ENCODE measurements at places on chromosomes 3 and 15.

GRCh38 chr3:13023971-13024764, 49.1 kb downstream of the IQSEC1 start:
- DNase-seq, result no peak

- DNase-seq, result no peak
Measured at GRCh38 chr15:71730277-71731144, 79.8 kb upstream of the NR2E3 start.

DNA sequence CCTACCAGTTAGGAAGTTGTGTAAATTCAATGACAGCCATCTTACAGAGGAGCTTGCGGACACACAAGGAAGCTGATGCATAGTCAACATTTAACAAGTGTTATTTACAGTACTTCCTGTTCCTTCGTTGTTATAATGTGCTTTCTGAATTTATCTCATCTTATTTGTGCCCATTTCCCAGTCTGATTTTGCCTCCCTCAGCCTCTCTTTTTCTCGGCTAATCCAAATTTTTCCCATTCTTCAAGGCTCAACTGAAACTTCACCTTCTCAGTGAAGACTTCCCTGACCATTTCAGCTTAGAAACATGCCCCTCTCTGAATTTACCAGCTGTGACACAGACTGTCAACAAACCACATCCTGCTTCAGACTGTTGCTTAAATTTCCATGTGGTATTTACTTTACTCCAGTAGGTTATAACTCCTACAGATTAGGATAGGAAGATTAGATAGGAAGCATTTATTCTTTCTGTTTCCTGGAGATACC, 55.7 kb upstream of the CP start:
- DNase-seq, result no peak

DNA sequence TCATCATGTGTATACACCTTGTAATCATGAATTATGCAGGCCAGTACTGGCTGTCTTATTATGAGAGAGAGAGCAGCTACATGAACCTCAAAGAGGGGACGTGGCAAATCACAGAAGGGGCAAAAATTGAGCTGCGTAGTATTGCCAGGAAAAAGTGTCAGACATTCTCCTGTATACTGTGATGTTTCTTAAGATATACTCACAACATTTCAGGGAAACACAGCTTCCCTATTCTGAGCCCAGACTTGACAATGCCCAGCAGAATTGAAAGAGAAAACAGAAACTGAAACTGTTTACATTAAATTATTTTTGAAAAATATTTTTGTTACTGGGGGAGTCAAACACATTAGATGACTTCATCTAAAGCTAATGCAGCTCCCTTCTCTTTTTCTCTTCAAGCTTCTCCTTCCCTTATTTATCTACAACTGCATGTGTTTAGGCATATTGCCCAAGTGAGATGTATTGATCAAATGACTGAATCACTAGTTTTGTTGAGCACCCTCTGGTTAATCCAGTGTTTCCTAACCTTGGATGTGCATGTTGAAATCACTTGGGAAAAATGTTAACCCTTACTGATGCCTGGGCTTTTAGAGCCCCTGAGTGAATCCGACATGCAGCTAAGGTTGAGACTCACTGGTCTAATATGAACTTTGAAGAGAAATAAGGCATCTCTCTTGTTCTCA, 39.5 kb downstream of the CADPS start:
- DNase-seq, result no peak

- DNase-seq, result no peak
Measured at GRCh38 chr3:159824333-159824732, 164.3 kb upstream of the IL12A start.

DNA sequence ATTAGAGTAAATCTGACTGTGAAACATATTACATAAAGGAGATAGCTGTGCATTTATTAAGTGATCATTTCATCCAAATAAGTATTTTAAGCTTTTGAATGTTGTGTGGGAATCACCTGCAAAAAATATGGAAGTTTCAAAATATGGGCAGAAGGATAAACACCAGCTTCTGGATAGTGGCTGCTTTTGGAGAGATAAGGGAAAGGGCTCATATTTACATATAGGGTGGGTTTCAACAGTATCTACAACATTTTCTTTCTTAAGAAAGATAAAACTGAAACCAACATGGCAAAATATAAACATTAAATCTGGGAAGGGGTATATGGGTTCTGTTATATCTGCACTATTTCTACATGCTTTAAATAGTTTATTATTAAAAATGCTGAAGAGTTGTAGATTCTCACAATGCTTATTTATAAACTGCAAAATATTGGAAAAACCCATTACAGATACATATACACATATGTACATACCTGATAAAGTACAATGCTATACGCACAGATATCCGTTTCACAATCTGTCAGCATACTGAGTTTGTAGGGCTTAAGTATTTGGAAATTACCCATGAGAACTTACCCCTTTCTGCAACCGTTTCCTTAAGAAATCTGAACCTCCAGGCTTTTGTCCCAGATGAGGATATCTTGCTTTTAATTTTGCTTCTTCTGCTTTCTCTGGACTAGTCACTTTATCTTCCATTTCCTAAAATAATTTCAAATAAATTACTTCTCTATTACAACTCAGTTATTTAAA, 12.1 kb downstream of the ARPP19 start:
- no peak for DNase-seq

DNA sequence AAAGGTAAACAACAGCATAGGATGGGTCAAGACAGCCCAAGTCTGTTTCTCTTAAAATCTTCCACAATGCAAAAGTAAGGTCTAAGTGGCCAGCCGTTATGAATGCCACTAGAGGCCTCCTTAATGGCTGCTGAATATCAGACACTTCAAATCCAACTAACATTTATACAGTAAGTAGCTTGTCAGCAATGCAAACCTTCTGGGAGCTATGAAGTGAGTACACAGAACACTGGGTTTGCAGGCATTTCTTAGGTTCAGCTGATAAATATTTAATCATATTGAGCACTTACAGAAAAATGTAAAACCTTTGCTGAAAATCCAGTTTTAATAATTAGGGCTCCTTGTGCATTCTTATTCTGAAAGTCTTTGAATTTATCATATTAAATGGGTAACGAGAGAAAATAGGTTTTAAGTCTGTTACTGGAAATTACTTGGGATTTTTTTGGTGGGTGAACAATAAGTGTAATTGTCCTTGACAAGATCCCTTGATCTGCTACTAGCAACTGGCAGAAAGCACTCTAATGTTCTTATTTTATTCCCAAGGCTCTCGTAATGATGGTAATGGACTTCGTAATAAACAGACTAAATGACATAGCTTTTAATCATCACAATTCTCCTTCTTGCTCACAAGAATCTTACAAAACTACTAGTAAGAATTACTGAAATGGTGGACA, 141.7 kb upstream of the GPR149 start:
- no peak for DNase-seq

DNA sequence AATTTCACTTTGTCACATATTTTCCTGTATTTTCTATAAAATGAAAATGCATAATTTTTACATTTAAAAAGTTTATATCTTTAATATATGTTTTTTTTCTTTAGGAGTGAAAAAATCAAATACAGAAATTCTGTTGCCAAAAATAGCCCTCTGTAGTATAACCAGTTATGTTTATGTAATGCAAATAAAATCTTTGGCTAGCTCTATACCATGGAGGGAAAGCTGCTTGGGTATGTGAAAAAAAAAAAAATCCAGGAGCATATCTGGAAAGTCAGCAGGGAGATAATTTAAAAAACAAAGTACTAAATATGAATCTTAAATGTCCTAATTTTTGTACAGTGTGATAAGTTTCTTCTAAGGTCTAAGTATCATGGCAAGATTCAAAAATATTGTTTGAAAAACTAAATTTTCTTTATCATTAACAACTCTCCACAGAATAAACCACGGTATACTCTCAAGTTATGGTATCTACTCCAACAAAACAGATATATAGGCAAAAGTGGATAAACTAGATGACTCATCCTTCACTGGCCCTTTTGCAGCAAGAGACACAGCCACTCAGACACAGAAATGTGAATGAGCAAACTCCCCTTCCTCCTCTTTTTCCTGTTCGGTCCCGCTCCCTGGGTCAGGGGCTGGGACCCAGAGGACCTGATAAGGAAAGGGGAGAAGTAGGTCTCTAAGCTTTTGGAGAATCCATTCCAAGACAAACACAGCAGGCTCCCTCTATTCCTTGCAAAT, 66.6 kb downstream of the PDZRN3 start:
- DNase-seq, result no peak

DNA sequence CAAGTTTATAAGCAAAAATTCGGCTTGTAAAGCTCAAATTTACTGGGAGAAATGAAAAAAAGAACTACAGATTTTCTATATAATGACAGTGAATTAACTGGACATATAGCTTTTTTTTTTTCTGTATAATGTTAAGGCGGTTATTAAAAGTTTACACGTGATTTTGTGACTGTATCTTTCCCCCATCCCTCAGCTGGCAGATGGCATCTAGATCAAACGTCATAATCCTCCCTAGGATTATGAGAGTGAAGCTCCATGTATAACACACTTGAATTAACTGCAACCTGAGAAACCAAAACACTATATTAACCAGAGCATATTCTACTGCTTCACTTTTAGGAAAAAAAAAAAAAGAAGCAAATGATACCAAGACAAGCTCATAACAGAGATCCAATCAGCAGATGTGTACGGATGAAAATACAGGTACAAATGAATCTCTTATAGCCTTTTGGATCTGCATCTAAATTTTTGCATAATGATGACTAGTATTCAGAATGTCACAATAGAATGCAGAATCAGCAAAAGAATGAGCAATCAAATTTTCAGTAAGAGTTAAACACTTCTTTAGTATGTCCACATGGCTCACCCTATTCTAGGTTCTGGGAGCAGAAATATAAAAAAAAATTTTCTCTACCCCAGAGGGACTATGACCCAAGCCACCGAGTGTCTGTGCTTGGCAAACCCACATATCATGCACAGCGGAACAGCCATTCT, 12.4 kb downstream of the MOBP start:
- DNase-seq, result no peak

DNA sequence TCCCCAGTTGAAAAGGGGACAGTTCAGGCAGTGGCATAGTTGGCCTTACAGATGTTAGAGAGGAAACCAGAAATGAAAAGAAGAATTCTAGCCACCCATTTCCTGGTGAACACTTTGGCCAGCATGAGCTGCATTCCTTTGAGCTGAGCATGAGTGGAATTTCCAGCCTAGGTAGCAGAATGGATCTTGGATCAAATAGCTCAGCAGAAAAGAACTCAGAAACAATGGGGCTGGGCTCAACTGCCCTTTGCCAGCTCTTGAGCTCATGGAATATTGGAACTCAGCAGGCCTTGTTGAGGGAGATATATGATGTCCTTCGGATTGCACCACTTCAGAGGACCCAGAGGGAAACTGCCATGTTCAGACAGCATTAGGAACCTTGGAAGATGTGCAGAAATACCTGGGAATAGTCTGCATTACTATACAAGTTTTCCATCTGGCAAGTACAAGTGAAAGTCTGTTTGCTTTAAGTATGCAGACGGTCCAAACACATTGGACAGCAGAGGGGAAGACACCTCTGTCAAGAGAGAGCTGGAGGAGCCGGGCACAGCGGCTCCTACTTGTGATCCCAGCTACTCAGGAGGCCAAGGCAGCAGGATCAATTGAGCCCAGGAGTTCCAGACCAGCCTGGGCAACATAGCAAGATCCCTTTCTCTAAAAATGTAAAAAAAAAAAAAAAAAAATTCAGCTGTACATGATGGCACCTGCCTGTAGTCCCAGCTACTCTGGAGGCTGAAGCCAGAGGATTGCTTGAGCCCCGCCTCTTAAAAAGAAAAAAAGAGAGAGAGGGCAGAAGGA, 3.1 kb upstream of the CDV3 start:
- DNase-seq, result no peak

DNA sequence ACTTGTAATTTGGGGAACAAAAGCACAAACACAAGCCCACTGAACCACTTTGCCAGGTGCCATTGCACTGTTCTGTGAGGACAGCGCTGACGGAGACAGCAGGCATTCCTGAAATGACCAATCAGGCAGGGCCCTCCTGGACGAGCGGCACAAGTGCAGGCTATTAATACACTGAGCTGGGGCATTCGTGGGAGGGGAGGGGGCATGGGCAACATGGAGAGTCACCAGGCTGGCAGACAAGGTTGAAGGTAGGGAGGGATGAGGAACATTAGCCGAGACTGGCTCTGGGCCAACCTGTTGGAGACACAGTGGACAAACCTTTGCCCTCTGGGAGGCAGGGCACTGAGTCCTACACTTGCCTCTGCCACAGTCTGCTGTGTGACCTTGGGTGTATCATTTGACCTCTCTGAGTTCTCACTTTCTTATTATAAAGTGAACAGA, 45.6 kb downstream of the NOX5 start:
- DNase-seq, result no peak

- no peak for DNase-seq
Measured at GRCh38 chr3:183779896-183780465, 45.4 kb downstream of the MAP6D1 start.

GRCh38 chr15:60275624-60276023, 122.2 kb downstream of the ANXA2 start:
- no peak for DNase-seq

GRCh38 chr3:70110066-70110465, 110.5 kb downstream of the SAMMSON start:
- no peak for DNase-seq

DNA sequence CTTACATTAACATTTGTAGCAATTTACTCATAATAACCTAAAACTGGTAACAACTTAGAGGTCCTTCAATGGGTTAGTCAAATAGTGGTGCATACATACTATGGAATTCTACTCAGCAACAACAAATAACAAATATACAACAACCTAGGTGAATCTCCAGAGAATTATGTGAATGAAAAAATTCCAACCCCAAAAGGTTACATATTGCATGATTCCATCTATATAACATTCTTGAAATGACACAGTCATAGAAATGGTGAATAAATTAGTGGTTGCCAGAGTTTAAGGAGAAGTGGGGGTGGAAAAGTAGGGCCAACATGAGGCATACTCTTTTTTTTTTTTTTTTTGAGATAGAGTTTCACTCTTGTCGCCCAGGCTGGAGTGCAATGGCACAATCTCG, 12.7 kb upstream of the SNTN start:
- no peak for DNase-seq

GRCh38 chr15:64746356-64746755, 29.0 kb downstream of the RBPMS2 start:
- no peak for DNase-seq

DNA sequence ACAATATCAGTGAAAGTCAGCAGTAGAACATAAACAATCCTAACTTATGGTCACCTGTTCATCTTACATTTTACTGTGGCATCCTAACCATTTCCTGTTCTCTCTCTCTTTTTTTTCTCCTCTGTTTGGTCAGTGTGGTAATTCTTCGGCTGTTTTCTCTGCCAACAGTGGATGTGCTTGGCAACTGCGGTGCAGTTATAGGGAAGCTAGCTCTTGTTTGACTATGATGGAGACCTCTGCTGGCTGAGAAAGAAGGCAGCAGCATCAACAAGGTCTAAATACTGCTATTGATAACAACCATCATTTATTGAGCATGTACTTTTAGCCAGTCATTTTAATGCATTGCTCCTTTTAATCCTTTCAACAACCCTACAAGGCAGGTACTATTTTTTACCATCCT, 723 bp upstream of the DRD3 start:
- DNase-seq, result no peak

- DNase-seq, result no peak
Measured at GRCh38 chr15:92163641-92164040, 230.0 kb upstream of the ST8SIA2 start.
